ENCODE measurements at places on chromosomes 1 and 21. TPM values are rescaled to one million over a fixed set of nuclear protein-coding genes. Genes with fewer than 3 reads are reported as not detected.
A peak's percentile ranks its signal among the peaks of the same experiment; 100 is the strongest.

- peaks cover 8% of the 10 kb centered on the region for H3K36me3 ChIP-seq
- no peak overlapping the region for H3K4me3 ChIP-seq
- peaks cover 18% of the 10 kb centered on the region for H3K4me1 ChIP-seq
- no peaks in the 10 kb centered on the region for H3K27me3 ChIP-seq
- H3K27ac ChIP-seq, result no peak overlapping the region
- no peak for DNase-seq
Observed at GRCh38 chr1:20885121-20885520, 98.0 kb upstream of the HP1BP3 start.

The FCRLB gene
- 0.14 TPM for total RNA-seq

DNA sequence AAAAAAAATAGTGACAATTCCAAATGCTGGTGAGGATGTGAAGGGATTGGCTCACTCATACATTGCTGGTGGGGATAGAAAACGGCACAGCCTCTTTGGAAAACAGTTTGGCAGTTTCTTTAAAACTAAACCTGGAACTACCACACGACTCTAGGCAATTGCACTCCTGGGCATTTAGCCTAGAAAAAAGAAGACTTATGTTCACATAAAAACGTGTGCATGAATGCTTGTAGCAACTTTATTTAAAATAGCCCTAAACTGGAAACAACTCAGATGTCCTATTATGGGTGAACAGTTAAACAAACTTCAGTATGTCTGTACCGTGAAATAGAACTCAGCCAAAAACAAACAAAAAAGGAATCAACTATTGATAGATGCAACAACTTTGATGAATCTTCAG, 9.4 kb upstream of the TMEM9 start:
- no peak for DNase-seq
- H3K4me3 ChIP-seq, result no peak overlapping the region
- no peaks in the 10 kb centered on the region for H3K27me3 ChIP-seq

GRCh38 chr1:39404876-39405275, 86.6 kb upstream of the BMP8A start:
- no peak overlapping the region for H3K4me3 ChIP-seq
- H3K27ac ChIP-seq, result no peak overlapping the region
- peaks cover 4% of the 10 kb centered on the region for H3K36me3 ChIP-seq
- peaks cover 30% of the 10 kb centered on the region for H3K4me1 ChIP-seq
- H3K27me3 ChIP-seq, result no peaks in the 10 kb centered on the region

DNA sequence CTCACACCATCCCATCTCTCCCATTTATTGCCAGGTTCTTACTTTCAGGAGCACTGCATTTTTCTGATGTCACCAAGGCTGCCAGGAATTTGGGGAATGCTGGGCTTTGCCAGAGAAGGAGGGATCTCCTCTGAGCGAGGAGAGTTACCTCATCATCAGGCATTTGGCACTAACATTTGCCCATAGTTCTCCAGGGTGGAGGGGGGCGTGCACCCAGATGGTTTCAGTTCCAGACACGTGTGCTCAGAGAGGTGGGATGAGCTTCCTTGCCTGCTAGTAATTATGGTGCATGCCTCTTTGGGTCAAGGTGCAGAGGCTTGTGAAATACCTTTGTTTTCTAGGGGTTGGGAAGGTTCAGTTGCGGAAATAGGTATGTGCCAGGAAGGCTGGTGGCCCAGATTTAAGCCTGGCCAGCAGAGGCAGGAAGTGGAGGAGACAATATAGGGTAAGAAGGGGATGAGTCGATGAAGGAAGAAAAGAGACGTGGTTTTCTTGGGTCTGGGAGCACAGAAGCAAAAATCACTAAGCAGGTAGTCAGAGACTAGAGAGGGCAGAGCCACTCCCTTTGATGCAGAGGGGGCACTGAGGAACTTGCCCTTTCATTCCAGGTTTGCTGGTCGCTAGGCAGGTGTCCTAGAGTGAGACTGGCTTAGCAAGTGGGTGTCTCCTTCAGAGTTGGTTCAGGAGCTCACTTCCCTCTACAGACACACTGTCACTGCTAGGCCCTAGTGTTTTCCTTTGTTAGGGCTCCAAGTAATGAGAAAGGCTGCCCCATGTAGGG, 7.2 kb downstream of the TUFT1 start:
- no peaks in the 10 kb centered on the region for H3K27me3 ChIP-seq
- H3K4me3 ChIP-seq, result peak overlapping the region; percentile 13
- peaks cover 36% of the 10 kb centered on the region for H3K4me1 ChIP-seq
- H3K27ac ChIP-seq, result peak overlapping the region; percentile 93
- peaks cover 14% of the 10 kb centered on the region for H3K36me3 ChIP-seq
- no peak for DNase-seq

GRCh38 chr1:214427871-214428277, 123.5 kb downstream of the PTPN14 start:
- H3K4me3 ChIP-seq, result no peak overlapping the region
- no peak for DNase-seq
- peak overlapping the region; percentile 27 for H3K27ac ChIP-seq
- no peaks in the 10 kb centered on the region for H3K27me3 ChIP-seq
- peaks cover 9% of the 10 kb centered on the region for H3K4me1 ChIP-seq
- no peaks in the 10 kb centered on the region for H3K36me3 ChIP-seq

DNA sequence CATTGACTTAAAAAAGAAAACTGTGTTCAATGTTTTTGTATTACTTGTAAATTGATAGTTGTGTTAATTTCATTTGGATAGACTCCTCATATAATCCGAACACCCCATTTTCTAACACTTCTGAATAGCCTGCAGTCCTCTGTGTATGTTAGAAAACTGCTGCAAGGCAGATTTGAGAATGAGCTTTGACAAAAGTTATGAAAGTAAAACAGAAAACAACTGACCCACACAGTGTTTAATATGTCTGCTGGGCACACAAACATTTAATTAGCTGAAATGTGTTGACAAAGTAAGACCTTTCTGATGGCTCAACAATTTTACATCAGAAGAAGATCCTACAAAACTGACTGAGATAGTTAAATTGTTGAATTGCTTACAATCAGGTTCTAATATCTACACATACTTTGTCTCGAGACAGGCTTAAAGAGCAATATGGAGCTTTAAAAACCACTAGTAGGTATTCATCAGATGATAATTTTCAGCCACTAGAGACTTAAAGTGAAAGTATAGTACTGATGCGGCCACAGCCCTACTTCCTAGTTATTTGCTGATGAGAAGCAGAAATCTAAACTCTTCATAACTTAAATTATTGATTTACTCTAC, 40.0 kb upstream of the PRMT6 start:
- no peaks in the 10 kb centered on the region for H3K4me1 ChIP-seq
- DNase-seq, result no peak
- H3K4me3 ChIP-seq, result no peak overlapping the region
- H3K27me3 ChIP-seq, result no peaks in the 10 kb centered on the region

- no peak overlapping the region for H3K4me3 ChIP-seq
- no peaks in the 10 kb centered on the region for H3K4me1 ChIP-seq
- H3K27me3 ChIP-seq, result peaks cover 3% of the 10 kb centered on the region
- H3K27ac ChIP-seq, result peak overlapping the region; percentile 4
Observed at GRCh38 chr1:15370781-15371520, 38.7 kb upstream of the EFHD2 start.

The ZZZ3 gene
- total RNA-seq, result 62.3 TPM

GRCh38 chr21:14901482-14901958, 163.3 kb downstream of the NRIP1 start:
- DNase-seq, result no peak
- H3K27me3 ChIP-seq, result no peaks in the 10 kb centered on the region
- H3K27ac ChIP-seq, result peak overlapping the region; percentile 33
- no peak overlapping the region for H3K4me3 ChIP-seq

The TSPAN2 gene
- total RNA-seq, result 27.2 TPM

- no peak for DNase-seq
- H3K36me3 ChIP-seq, result no peaks in the 10 kb centered on the region
- H3K4me3 ChIP-seq, result no peak overlapping the region
Observed at GRCh38 chr1:235631816-235632215, 17.8 kb downstream of the GNG4 start.

DNA sequence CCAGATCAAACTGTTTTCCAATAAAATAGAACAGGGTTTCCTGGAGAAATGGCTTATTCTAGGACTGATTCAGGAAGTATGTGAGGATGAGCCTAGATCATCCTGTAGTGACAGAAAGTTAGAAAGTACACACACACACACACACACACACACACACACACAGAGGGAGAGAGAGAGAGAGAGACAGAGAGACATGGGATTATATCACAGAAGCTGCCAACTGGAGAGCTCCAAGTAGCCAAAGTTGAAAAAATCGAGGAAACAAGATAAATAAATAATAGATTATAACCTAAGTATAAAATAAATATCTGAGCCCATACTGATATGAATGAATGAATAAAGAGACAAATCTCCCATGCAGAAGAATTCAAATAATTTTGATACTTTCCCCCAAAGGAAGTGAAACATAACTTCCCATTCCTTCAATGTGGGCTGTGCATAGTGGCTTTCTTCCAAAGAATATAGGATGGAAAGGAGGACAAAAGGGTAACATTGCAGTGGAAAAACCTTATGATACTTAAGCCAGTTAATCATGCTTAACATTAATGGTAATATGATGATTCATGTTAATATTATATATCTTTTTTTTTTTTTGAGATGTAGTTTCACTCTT, 171.6 kb downstream of the NTPCR start:
- peaks cover 14% of the 10 kb centered on the region for H3K36me3 ChIP-seq
- no peak for DNase-seq
- H3K4me3 ChIP-seq, result no peak overlapping the region
- H3K4me1 ChIP-seq, result no peaks in the 10 kb centered on the region

DNA sequence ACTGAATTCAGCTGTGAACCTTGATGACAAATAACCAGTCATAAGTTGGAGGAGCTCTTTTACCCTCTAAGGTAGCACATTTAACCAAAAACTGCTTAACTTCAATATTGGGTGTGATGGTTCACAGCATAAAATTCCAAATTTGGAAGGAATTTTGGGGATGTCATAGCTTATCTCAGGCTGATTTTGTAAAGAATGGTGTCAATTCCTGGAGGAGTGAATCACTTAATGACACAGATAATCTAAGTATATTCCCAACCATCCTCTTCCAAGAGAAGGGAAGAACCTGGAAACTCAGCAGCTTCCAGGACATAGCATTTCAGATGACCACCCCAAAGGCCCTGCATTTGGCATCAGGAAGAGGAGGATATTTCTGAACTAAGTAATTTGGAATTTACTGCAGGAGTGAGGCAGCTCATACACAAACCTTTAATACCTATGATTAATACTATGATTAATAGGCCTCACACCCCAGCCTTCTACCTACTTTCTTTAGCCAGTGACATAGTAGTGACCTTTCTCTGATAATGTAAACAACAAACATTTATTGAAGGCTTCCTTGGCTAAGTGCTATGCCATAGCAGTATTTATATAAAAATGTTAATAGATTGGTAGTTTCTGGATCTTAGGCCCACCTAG, 14.5 kb downstream of the GLUL start:
- H3K27ac ChIP-seq, result no peak overlapping the region
- no peak overlapping the region for H3K4me3 ChIP-seq
- DNase-seq, result no peak

DNA sequence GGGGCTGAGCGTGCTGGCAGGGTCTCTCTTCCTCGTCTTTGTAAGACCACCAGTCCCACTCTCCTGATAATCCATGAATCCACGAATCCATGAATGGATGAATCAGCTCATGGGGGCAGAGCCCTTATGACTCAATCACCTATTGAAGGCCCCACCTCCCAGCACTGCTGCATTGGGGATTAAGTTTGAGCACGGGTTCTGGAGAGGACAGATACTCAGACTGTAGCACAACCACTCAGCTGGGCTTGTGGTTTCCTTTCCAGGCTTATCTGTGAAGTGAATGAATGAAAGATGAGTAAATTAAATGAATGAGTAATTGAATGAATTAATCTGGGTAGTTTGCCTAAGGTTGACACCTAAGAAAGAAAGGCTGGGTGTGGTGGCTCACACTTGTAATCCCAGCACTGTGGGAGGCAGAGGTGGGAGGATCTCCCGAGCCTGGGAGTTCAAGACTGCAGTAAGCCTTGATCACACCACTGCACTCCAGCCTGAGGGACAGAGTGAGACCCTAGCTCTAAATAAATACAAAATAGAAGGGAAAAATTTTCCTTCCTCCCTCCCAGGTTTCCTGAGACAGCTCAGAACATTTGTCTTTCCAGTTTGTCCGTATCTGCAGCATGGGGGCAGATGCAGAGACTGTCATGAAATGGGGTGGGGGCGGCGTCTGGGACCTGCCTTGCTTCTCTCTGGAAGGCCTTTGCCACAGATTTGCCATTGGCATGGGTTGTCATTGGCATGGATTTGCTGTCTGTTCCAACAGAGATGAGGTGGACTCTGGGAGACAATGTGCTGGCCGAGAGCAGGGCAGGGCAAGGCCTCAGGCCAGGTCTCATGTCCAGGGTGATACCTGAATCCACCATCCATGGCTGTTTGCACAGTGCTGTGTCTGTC, 187.7 kb upstream of the C1orf174 start:
- H3K27me3 ChIP-seq, result peaks cover 29% of the 10 kb centered on the region
- peaks cover 13% of the 10 kb centered on the region for H3K4me1 ChIP-seq
- no peaks in the 10 kb centered on the region for H3K36me3 ChIP-seq
- DNase-seq, result no peak

The MTX1 gene
- 38.1 TPM for total RNA-seq

The TLCD4 gene
- 33.8 TPM for total RNA-seq

- no peak overlapping the region for H3K4me3 ChIP-seq
- H3K4me1 ChIP-seq, result no peaks in the 10 kb centered on the region
- H3K36me3 ChIP-seq, result no peaks in the 10 kb centered on the region
- H3K27ac ChIP-seq, result no peak overlapping the region
Observed at GRCh38 chr1:112298558-112298957, 97.5 kb upstream of the CTTNBP2NL start.

The C1orf115 gene
- 9.8 TPM for total RNA-seq

The LCE2A gene
- total RNA-seq, result not detected

The TRIM45 gene
- 48.0 TPM for total RNA-seq

DNA sequence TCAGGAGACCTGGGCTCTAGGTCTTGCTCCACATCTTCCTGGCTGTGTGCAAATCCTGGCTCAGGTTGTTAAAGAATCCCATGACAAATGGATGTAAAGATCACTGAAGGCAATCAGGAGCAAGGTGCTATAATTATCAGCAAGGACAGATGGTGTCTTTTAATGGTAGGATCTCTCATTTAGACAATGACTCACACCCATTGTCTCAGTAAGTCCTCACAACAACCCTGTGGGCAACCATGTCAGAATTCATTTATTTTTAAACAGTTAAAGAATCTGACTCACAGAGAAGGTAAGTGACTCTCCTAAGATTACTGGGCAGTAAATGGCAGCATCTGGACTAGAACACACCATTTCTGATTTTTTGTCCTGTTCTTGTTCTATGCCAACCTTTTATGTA, 32.8 kb downstream of the RNASEL start:
- DNase-seq, result no peak
- H3K27me3 ChIP-seq, result peaks cover 5% of the 10 kb centered on the region
- H3K36me3 ChIP-seq, result no peaks in the 10 kb centered on the region

The FAM163A gene
- 1.5 TPM for total RNA-seq

The MAP1LC3C gene
- not detected for total RNA-seq

DNA sequence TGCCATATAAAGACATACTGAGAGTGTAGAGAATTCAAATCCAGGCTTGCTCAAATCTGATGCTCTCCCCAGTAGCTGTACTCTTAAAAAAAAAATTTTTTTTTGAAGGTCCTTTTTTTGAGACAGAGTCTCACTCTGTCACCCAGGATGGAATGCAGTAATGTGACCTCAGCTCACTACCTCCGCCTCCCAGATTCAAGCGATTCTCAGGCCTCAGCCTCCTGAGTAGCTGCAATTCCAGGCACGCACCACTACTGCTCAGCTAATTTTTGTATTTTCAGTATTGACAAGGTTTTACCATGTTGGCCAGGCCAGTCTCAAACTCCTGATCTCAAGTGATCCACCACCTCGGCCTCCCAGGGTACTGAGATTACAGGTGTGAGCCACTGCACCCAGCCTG, 28.7 kb downstream of the STYXL2 start:
- H3K27me3 ChIP-seq, result peaks cover 67% of the 10 kb centered on the region
- peak overlapping the region; percentile 46 for H3K27ac ChIP-seq
- no peaks in the 10 kb centered on the region for H3K36me3 ChIP-seq
- H3K4me1 ChIP-seq, result peaks cover 2% of the 10 kb centered on the region

Data from progenitor cell of endocrine pancreas (in vitro differentiated cells).